ENCODE measurements at places on chromosomes 11 and 22. TPM values are rescaled to one million over a fixed set of nuclear protein-coding genes. Genes with fewer than 3 reads are reported as not detected.

Gene GNAZ
- total RNA-seq = 0.20 TPM

GRCh38 chr11:35029979-35030682, 108.8 kb upstream of the CD44 start:
- H3K36me3 ChIP-seq = no peaks in the 10 kb centered on the region
- peak overlapping the region; percentile 3 for H3K27ac ChIP-seq
- H3K4me3 ChIP-seq = no peak overlapping the region
- H3K4me1 ChIP-seq = peaks cover 26% of the 10 kb centered on the region
- peak; percentile 68 for DNase-seq

Gene SLC22A25
- total RNA-seq = not detected

Gene SCUBE1
- not detected for total RNA-seq

- H3K4me1 ChIP-seq = peaks cover 5% of the 10 kb centered on the region
- no peak overlapping the region for H3K27ac ChIP-seq
- no peak overlapping the region for H3K4me3 ChIP-seq
Observed at GRCh38 chr11:33900159-33900840, 8.4 kb upstream of the LMO2 start.

Data from CD4-positive, alpha-beta T cell (primary cell).